ENCODE measurements at places on chromosomes 12 and 14.
A peak's percentile ranks its signal among the peaks of the same experiment; 100 is the strongest.

- DNase-seq, result no peak
Measured at GRCh38 chr14:99784508-99784907, 8.7 kb upstream of the EML1 start.

DNA sequence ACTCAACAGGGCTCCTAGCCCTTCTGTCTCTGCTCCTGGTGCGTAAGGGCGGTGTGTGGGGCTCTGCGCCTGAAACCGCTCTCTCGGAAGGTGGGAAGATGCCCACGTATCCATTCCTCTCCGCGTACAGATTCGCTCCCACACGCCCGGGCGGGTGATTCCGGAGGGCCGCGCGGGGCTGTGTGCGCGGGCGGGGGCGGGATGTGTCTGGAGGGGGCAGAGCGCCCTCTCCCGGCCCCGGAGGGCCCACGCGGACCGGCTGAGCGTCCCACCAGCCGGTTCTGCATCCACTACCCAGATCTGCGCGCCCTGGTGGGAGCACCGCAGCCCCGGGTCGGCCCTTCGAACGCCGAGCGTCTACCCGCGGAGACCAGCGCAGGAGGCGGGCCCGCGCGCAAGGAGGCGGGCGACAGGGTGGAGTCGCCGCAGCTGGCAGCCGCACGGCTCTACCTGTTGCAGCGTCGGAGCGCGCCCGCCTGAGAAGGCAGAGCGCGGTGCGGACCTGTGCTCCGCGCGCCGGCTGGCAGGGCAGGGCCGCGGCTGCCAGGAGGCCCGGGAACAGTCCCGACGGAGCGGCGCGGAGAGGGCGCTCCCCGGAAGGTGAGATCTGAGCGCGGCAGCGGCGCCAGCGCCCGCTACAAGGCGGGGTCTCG, 1.4 kb upstream of the KCNK13 start:
- DNase-seq, result peak; percentile 55

GRCh38 chr12:13119826-13120225, 16.4 kb upstream of the GSG1 start:
- no peak for DNase-seq

DNA sequence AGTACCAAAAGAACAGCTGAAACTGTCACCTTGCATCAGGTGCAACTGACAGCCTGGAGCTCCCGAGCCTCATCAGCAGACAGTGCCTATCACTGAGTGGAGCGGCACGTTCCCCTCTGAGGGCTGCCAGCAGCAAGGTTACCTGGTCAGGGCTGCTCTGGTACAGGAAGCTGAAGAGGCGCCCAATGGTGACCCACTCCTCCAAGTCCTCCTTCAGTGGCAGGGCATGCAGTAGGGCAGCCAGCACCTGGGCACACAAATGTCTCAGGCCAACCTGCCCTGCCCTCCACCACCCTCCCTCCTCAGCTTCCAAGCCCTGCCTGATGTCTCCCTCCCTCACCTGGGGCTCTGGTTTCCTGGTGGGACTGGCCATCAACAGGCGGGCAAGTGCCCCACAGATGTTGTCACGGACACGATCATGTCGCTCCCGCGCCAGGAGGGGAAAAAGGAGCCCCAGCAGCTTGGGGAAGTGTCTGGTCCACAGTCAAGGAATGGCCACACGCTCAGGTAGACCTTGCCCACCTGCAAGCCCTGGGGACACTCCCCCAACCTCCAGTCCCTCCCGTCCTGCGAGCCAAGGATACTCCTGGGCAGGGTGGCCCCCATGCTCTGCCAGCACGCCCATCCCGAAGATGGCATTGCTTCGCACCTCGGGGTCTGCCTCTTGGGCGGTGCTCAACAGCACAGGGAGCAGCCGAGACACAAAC, 7.1 kb downstream of the IPO4 start:
- DNase-seq, result no peak

- peak; percentile 20 for DNase-seq
Measured at GRCh38 chr12:124443931-124444712, 123.3 kb downstream of the NCOR2 start.

DNA sequence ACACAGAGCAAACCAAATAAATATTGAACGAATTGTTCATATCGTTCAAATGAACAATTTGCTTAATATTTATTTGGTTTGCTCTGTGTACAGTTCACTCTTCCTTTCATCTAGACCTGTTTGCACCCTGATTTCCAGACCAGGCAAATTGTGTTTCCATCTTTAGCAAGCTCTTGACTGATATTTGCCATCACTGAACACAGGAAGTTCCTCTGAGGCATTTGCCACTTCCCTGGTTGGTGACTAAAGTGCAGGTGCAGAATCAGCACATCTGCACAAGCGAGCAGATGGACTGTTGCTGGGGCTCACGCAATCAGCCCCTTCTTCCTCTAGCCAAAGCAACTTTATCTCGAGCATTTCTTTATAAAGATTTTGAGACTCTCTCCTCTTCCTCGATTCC, 112.9 kb downstream of the DAAM1 start:
- DNase-seq, result no peak

- DNase-seq, result no peak
Measured at GRCh38 chr12:64951944-64952343, 127.5 kb downstream of the TBC1D30 start.

DNA sequence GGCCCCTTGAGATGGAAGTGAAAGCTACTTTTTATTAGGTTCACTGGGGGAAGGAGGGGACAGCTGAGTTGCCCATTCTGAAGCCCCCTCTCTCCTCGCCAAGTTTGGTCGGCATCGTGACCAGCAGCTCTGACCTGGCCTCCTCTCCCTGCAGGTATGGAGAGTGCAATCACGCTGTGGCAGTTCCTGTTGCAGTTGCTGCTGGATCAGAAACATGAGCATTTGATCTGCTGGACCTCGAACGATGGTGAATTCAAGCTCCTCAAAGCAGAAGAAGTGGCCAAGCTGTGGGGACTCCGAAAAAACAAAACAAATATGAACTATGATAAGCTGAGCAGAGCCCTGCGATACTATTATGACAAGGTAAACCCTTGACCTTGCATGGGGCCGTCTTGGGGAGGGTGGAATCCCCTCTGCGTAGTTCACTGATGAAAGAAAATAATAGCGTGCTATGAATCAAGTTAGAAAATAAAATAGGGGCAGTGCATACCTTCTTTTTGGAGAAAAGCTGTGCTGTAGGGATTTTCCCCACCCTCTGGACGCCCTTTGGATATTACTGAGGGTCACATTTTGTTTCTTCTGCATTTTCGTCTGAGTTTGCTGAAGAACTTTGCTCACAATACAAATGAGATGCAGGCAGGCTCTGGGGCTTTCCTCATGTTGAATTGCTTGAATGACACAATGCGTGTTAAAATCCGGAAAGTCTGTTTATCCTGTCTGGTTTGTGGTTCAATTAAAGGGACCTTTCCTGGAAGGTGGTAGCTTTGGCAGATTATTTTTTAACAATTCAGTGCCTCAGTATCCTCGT, 29.4 kb downstream of the ELK3 start:
- no peak for DNase-seq

- no peak for DNase-seq
Measured at GRCh38 chr14:36224176-36224575, 47.7 kb upstream of the PTCSC3 start.

DNA sequence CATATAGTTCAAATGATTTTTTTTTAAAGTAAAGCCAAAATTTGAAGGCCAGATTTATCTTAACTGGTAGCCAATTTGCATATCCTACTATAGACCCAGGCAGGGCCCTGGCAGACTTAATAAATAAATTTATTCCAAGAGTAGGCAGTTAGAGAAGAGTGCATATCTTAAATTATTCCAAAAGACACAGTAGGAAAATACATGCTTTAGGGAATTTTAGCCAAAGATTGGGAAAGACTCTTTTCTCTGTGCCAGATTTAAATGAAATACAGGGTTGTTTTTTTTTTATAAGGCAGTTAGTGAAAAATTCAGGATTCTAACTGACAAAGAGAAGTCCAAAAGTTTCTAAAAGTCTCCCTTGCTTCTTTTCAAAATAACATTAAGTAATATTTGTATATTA, 65.5 kb downstream of the ST8SIA1 start:
- DNase-seq, result no peak

DNA sequence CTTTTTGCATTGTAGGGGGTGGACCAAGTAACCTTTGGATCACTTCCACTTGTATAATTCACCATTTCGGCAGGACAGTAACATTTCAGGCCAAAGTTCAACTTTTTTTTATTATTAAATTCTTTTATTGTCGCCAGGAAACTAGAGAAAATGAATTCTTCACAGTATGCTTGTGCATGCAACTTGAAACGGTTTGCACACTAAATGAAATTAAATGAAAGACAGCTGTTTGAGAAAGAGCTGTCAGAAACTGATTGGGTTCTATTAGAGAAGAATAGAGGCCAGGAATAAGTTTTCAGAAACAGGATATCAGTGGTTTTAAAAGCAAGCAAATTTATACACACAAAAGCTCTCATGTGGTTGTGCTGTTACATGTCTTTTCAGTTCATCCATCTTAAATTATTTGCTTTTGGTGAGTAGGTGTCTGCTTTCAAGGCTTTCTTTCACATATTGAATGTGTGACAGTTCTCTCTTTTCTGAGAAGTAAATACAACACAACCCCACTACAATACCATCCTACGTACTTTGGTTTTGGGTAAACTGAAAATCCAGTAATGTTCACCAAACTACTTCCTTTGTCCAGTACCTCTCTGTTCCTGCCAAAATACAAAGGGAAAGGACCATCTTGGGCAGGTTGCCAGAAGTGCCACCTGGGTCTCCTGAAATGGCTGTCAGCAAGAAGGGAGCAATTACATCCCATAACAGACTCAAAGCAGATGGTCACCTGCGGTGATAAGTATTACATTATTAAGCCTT, 291.7 kb downstream of the RAD51B start:
- no peak for DNase-seq

DNA sequence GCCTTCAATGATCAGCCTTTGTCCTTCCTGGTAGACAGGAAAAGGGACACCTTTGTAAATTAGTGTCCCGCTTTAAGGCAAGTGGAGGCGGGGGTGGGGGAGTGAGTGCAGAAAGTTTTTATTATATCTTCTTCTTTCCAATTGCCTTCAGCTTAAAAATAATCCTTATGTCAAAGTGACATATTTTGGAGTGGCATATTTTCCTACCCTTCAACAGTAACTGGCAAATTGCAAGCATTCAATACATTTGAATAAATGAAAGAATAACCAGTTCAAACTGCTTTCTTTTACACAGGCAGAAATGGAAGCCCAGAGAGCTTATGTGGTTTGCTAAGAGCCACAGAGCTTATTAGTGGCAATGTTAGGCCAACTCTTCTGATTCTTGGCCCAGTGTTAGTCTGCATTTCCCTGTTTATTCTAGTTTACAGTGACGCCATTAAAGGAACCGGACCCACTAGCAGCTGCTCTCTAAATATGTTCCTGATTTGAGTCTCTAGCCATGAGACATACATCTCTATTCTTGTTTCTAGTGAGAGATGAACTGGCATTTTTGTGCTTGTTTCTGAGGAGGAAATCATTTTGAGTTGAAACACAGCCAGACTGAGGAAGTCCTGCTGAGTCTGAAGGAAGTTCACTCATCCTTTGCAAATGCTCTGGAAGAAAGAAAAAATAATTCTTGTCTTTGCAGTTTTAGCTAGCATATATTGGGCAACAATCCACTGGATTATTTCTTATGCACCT, 468.7 kb downstream of the NOVA1 start:
- DNase-seq, result no peak

- DNase-seq, result no peak
Measured at GRCh38 chr12:2325519-2325918, 272.7 kb downstream of the CACNA1C start.

- no peak for DNase-seq
Measured at GRCh38 chr14:71487449-71487848, 444.8 kb upstream of the RGS6 start.

GRCh38 chr14:70707138-70708038, 65.7 kb downstream of the TTC9 start:
- peak; percentile 67 for DNase-seq

GRCh38 chr12:54068418-54069070, 14.9 kb downstream of the HOXC4 start:
- no peak for DNase-seq

GRCh38 chr14:49770212-49770817, 2.4 kb downstream of the KLHDC2 start:
- peak; percentile 77 for DNase-seq

- DNase-seq, result peak; percentile 16
Measured at GRCh38 chr12:115464111-115464581, 780.2 kb upstream of the TBX3 start.

GRCh38 chr12:124464062-124464461, 103.3 kb downstream of the NCOR2 start:
- no peak for DNase-seq

DNA sequence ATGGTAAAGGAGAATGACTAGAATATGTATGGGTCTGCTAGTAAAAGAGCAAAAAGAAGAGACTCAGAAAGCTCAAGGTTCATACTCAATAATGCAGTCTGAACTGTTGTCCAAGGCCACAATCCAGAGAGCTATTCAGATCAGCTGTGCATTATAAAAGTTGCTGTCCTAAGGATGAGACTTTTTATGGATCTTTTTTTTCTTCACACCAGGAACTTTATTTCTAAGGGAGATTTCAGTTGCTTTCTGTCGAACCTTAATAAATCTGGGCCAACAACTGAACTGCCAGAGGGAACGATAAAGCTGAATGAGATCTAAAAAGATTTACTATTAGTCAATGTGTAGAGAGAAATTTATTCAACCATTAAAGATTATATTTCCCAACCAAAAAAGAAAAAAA, 948.3 kb upstream of the NOVA1 start:
- no peak for DNase-seq

GRCh38 chr14:88234442-88234841, 88.6 kb downstream of the KCNK10 start:
- DNase-seq, result no peak

GRCh38 chr12:104602896-104603295, 146.1 kb downstream of the CHST11 start:
- peak; percentile 43 for DNase-seq

GRCh38 chr12:44387581-44387980, 488.5 kb downstream of the NELL2 start:
- no peak for DNase-seq

GRCh38 chr12:104720339-104721038, 237.6 kb downstream of the SLC41A2 start:
- peak; percentile 48 for DNase-seq

GRCh38 chr12:2588345-2588744, 206.4 kb upstream of the FKBP4 start:
- no peak for DNase-seq

- DNase-seq, result no peak
Measured at GRCh38 chr12:23899434-23899833, 50.0 kb downstream of the SOX5 start.

GRCh38 chr12:40511341-40511740, 180.9 kb upstream of the CNTN1 start:
- DNase-seq, result no peak

DNA sequence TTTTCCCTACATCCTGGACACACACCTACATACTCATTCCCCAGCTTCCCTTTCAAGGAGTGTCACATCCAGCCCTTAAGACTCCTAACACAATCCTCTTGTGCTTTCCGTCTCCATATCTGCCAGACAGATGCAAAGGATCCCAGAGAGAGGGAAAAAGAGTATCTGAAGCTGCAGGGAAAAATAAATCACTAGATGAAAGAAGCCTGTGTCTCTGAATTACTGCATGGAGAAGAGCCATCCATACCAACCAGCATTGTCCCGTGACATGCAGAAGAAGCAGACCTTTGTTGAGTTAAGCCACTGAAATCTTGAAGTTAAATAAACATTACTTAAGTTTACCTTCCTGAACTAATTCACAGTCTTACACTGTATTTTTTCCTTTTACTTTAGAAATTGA, 54.6 kb downstream of the GTF2A1 start:
- no peak for DNase-seq

- no peak for DNase-seq
Measured at GRCh38 chr12:53738406-53739213, 11.4 kb upstream of the CALCOCO1 start.
